ENCODE measurements at places on chromosomes 5 and 9. TPM values are rescaled to one million over a fixed set of nuclear protein-coding genes. Genes with fewer than 3 reads are reported as not detected.

- H3K4me3 ChIP-seq: no peak overlapping the region
- no peaks in the 10 kb centered on the region for H3K4me1 ChIP-seq
- H3K27ac ChIP-seq: no peak overlapping the region
- H3K27me3 ChIP-seq: no peaks in the 10 kb centered on the region
- H3K36me3 ChIP-seq: no peaks in the 10 kb centered on the region
Observed at GRCh38 chr9:108100571-108100970, 611.0 kb upstream of the KLF4 start.

DNA sequence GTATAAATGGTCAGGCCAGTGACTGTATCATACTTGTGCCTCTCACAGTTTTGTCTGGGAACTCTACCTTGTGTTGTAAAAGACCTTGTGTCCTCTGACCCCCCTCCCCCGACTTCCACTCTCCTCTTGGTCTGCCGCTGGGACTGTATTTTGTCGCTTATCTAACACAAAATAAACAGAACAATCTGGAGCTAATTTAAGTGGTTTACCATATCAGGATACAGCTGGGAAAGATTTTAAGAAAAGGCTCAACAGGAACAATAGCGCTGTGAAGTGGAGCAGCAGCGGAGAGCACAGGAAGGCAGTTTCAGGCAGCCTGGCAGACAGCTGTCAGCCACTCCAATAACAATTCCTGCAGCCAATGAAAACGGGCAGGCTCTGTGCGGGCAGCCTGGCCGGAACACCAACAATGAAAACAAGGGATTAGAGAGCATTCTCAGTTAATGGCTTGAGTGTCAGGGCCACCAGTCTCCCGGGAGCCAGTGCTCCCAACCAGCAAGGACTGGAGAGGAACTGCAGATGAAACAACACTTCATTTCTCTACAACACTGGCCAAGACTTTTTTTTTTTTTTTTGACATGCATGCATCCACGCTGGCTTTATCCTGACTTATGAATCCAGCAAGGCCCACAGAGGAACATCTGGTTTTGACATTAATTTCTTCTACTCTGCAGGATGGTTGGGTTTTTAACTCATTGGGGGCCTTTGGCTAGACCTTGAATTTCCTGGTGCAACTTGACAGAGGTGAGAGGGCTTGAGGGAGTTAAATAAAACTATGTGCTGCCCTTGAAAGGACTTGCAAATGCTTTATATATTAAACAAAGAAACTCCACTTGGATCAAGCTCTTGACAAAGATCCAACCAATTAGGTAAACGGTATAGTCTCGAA lies 76.7 kb downstream of the ARSB start:
- no peaks in the 10 kb centered on the region for H3K36me3 ChIP-seq
- H3K4me1 ChIP-seq: peaks cover 48% of the 10 kb centered on the region
- peak overlapping the region; percentile 12 for H3K27ac ChIP-seq
- H3K27me3 ChIP-seq: no peaks in the 10 kb centered on the region

DNA sequence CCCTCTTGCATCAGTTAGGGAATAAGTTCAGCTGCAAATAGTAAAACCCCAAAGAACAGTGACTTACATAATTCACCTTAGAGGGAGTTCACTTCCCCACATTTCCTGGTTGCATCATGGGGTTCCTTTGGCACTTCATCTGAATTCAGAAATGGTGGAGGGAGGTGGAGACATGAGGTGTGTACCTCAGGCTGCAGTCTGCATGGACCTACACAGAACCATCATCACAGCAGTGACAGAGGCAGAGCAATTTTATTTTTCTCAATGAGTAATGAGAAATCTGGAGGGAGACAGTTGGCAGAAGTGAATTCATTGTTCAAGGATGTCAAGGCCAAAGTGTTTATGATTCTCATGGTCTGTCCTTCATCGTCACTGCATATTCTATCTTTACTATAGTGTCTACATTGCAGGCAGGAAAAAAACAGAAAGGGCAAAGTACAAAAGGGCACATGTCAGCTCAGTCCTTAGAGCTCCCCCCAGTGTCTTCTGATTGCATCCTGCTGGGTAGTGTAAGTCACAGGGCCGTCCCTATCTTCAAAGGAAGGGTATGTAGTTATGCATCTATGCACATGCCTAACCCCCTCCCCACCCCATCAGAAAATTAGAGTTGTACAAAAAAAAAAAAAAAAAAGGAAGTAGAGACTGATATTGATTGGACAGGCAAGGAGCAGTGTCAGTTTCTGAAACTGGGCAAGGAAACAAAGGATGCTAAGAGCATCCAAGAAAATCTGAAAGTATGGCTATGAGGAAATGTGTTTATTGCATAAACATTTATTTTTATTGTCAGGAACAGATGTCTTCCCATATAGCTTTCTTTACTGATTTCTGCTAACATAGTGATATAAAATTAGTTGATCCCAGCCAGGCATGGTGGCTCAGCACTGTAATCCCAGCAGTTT lies 132.7 kb upstream of the APC start:
- H3K4me3 ChIP-seq: no peak overlapping the region
- H3K27me3 ChIP-seq: no peaks in the 10 kb centered on the region
- H3K36me3 ChIP-seq: no peaks in the 10 kb centered on the region
- H3K4me1 ChIP-seq: no peaks in the 10 kb centered on the region

- H3K4me1 ChIP-seq: no peaks in the 10 kb centered on the region
- H3K27ac ChIP-seq: no peak overlapping the region
- no peaks in the 10 kb centered on the region for H3K27me3 ChIP-seq
- DNase-seq: no peak
Observed at GRCh38 chr9:133828338-133828997, 90.3 kb upstream of the SARDH start.

Gene NUTM2F
- not detected for total RNA-seq

DNA sequence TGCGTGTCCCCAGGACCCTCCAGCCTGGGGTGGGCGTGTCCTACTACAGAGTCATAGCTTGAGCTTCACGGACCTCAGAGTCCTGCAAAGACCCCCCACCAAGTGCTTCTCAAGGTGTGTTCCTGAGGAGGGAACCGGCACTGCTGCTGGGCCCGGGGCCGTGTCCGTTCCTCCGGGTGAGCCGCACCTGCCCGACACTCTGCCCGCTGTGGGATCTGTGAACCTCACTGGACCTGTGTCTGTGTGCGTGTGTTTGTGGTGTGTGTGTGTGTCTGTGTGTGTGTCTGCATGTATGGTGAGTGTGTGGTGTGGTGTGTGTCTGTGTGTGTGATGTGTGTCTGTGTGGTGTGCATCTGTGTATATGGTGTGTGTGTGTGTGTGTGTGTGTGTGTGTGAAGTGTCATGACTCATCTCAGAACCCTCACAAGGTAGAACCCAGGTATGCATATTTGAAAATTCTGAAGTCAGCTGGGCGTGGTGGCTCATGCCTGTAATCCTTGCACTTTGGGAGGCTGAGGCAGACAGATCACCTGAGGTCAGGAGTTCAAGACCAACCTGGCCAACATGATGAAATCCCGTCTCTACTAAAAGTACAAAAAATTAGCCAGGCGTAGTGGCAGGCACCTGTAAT lies 40.9 kb upstream of the RXRA start:
- no peaks in the 10 kb centered on the region for H3K36me3 ChIP-seq
- H3K4me3 ChIP-seq: no peak overlapping the region
- no peaks in the 10 kb centered on the region for H3K27me3 ChIP-seq
- peaks cover 7% of the 10 kb centered on the region for H3K4me1 ChIP-seq

DNA sequence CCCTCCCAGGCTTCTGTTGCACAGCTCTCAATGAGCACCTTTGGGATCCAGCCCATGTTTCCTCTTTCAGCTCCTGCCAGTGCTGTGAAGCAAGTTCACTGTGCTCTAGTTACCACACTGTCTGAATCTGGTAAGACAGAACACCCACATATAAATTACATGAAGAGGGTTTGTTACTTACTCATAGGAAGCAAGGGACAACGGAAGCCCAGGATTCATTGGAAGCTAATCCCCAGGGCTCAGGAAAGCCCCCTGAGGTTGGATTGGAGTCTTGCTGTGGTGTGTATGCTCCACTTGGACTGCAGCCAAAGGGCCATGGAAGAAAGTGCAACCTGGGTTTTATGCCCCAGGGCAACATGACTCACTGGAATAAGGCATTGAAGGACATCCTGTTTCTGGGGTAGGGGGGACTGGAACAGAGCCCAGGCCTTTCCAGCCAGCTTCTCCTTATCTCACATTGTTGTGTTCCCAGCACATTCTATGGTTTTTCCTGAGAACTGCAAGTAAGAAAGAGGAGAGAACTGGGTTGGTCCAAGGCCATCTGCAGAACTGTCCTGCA lies 15.6 kb upstream of the CLK4 start:
- DNase-seq: no peak
- H3K27me3 ChIP-seq: no peaks in the 10 kb centered on the region
- no peaks in the 10 kb centered on the region for H3K4me1 ChIP-seq
- H3K27ac ChIP-seq: no peak overlapping the region

DNA sequence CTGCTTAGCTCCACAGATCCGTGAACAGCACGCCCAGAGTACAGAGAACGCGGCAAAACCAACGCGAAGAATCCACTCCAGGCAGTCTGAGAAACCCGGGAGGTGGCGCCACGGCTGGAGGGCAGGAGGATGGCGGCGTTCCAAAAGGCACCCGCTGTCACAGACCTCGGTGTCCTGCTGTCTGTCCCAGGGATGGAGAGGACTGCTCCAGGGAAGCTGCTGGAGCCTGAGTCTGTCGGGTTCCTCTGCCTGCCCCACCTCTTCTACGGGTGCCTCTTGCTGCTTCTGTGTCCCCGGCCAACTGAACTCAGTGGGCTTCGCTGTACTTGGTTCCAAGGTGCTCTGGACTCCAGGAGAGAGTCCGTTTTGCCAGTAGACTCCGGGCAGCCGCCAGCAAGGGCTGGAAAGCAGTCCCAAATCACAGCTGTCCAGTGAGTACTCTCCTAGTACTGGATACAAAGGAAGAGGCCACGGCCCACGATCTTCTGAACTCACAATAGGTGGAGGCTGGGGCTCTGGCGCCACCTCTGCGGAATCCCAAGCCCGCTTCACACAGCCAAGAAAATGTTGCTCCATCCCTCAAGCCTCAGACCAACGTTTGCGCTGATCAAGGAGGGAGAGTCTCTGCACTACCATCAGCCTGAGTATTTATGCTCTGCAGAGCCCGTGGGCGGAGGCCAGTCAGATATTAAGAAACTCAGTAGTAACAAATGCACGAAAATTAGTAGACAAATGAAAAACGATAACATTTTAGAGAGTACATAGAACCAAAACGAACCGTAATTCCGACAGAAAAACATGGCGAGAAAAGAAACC lies 440 bp downstream of the ANXA2R start:
- no peaks in the 10 kb centered on the region for H3K4me1 ChIP-seq
- no peak for DNase-seq
- peak overlapping the region; percentile 23 for H3K27ac ChIP-seq
- no peaks in the 10 kb centered on the region for H3K36me3 ChIP-seq
- no peaks in the 10 kb centered on the region for H3K27me3 ChIP-seq

GRCh38 chr5:34055667-34056066 lies 12.7 kb upstream of the C1QTNF3 start:
- no peaks in the 10 kb centered on the region for H3K4me1 ChIP-seq
- H3K36me3 ChIP-seq: no peaks in the 10 kb centered on the region
- H3K27ac ChIP-seq: no peak overlapping the region
- no peak overlapping the region for H3K4me3 ChIP-seq
- no peak for DNase-seq

Gene SKP2
- total RNA-seq: 7.8 TPM

Gene GPR150
- total RNA-seq: not detected

Gene OMD
- 200 TPM for total RNA-seq

Gene CARD9
- total RNA-seq: 6.6 TPM

DNA sequence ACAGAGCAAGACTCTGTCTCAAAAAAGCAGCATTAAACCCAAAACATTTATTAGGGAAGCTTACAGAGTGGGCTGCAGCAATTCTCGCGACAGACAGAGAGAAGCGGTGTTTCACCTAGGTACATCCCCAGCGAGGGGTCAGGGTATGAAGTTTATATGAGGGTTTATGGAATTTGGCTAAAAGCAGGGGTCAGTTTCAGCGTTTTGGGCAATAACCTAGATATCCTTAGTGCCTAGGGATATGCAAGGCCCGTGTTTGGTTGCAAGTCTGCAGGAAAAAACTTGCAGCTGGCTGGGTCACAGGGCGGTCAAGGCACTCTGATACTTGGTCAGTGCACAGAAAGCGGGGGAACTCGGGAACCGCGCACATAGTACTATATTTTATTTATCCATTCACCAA lies 649 bp upstream of the GLE1 start:
- peak overlapping the region; percentile 97 for H3K4me3 ChIP-seq
- peaks cover 5% of the 10 kb centered on the region for H3K36me3 ChIP-seq
- no peak for DNase-seq
- H3K4me1 ChIP-seq: peaks cover 41% of the 10 kb centered on the region

Gene TTC39B
- total RNA-seq: 24.2 TPM

DNA sequence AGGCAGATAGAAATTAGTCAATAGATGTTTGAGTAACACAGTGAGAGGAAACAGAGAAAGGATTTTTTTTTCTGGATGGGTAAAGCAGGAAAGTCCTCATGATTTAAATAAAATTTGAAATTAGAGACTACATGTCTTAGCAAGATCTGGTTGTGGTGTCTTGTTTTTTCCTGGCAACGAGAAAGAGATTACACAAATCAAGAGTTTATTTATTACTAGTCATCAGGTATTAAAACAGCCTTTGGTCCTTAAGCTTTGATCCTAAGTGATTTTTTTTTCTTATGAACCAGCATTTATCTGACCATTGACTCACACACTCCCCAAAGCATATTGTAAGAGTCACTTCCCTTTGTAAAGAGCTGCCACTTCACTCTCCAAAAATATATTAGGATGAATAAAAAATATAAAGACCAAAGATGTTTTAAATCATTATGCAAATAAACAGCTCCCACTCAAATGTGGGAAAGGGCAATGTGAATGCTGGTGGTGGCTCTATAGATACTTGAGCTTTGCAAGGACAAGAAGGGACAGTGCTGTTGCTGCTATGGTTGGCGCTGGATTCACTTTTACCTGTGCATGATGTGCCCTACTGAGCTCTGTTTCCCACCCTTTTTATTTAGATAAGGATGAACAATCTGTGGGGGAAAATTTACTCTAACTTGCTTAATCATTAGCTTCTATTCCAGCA lies 1726.5 kb downstream of the MAT2B start:
- H3K4me3 ChIP-seq: no peak overlapping the region
- H3K27me3 ChIP-seq: no peaks in the 10 kb centered on the region
- H3K4me1 ChIP-seq: no peaks in the 10 kb centered on the region
- H3K36me3 ChIP-seq: no peaks in the 10 kb centered on the region
- DNase-seq: no peak
- no peak overlapping the region for H3K27ac ChIP-seq

Gene C5orf52
- total RNA-seq: not detected

GRCh38 chr5:55154873-55155272 lies 5.1 kb upstream of the GPX8 start:
- no peak overlapping the region for H3K27ac ChIP-seq
- no peak for DNase-seq
- peak overlapping the region; percentile 28 for H3K4me3 ChIP-seq
- H3K36me3 ChIP-seq: no peaks in the 10 kb centered on the region

GRCh38 chr9:90970608-90971007 lies 169.0 kb downstream of the SYK start:
- H3K27ac ChIP-seq: no peak overlapping the region
- H3K4me3 ChIP-seq: no peak overlapping the region
- peaks cover 8% of the 10 kb centered on the region for H3K4me1 ChIP-seq
- no peaks in the 10 kb centered on the region for H3K36me3 ChIP-seq
